Naive thymus-derived CD4-positive, alpha-beta T cell (primary cell): ENCODE measurements at places on chromosomes 2 and 18. TPM values are rescaled to one million over a fixed set of nuclear protein-coding genes. Genes with fewer than 3 reads are reported as not detected.

The GBX2 gene
- not detected in 2 replicates for total RNA-seq

The ZNF521 gene
- total RNA-seq, result not detected

DNA sequence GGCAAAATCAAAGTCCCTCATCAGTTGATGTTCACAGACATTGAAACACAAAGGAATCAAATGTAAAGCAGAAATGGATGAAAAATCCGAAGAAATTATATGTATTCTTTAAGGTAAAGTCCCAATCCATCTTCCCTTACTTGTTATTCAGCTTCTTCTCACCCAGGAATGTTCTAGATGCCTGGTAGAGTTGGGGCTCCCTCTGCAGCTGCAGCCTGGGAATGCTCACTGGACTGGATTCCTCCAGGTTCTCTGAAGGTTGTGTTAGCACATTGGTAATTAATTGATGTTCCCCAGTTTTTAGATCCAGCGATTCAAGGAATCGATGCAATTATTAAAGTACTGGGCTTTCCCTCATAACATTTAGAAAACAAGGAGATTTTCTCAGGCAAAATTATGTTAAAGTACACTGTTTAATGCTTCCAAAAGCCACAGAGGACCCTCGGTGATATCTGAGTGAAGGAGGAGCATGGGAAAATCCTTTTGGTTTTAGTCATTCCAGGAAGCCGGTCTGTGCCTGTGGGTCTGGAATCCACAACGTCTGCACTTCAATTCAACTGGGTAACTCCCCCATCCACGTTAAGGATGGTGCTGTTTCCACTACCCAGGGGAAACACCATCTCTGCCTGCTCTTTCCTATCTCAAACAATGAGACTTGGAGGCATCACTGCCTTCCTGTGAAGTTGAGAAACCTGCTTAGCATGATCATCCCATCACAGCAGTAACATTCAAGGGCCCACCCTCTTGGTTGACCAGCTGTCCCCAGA lies 22.0 kb downstream of the NTSR2 start:
- no peaks in the 10 kb centered on the region for H3K4me1 ChIP-seq
- no peaks in the 10 kb centered on the region for H3K36me3 ChIP-seq
- H3K27me3 ChIP-seq, result no peaks in the 10 kb centered on the region
- no peak overlapping the region for H3K4me3 ChIP-seq

DNA sequence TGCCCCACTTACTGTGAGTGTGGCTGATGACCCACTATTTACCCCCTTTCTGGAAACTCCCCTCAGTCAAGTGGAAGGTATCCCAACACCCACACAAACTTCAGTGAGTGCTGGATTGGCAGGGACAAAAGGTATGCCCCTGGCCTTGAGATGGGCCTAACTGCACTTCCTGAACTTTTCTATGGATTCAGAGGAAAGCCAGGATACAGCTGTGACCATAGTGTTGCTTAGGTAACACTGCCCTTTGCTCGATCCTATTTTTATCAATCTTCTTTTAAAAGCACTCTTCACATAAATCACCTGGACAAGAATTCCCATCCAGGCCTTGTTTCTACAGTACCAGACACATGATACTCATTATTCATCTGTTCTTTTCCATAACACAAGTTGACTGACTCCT lies 671.5 kb upstream of the SLC8A1 start:
- no peaks in the 10 kb centered on the region for H3K36me3 ChIP-seq
- no peak for DNase-seq
- H3K27ac ChIP-seq, result no peak overlapping the region
- H3K27me3 ChIP-seq, result no peaks in the 10 kb centered on the region

- H3K27me3 ChIP-seq, result no peaks in the 10 kb centered on the region
- no peak overlapping the region for H3K27ac ChIP-seq
- H3K36me3 ChIP-seq, result no peaks in the 10 kb centered on the region
- DNase-seq, result no peak
Observed at GRCh38 chr2:68200157-68200787, 42.6 kb downstream of the PNO1 start.

DNA sequence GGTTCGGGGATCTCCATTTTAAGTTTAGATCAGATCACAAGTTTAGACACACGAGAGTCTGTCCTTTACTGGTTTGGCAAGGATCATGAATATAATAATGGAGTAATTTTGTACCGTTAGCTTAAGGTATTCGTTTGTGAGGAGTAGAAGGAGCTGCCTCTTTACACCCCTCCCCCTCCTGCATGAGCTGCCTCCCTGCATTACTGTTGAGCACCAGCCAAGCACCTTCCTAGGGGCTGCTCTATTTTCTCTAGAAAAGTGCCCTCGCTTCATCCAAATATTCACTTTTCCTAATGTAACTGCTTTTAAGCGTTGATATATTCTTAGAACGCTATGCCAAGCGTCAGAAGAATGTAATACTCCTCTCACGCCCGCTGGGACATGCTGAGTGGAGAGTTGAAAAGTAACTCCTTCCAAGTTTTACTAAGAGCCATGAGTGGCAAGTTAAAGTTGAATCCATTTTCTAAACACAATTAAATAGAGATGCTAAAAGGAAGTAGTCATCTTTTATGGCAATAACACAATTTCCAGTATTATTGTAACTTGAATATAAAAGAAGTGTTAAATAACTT lies 25.4 kb upstream of the SCN7A start:
- H3K4me1 ChIP-seq, result no peaks in the 10 kb centered on the region
- H3K4me3 ChIP-seq, result no peak overlapping the region
- H3K27ac ChIP-seq, result no peak overlapping the region

DNA sequence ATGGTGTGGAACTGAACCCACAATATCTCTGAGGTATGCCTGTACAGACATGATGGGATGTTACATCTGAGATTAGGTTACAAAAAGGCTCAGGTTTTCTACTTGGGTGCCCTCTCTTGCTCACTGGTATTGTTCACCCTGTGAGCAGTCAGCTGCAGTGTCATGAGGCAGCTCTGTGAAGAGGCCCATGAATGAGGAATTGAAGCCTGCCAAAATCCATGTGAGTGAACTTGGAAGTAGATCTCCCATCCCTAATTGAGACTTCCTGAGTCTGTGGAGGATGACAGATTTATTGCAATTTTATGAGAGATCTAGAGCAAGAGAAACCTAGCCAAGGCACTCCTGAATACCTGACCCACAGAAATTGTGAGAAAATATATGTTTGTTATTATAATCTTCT lies 404.9 kb upstream of the ZEB2 start:
- no peaks in the 10 kb centered on the region for H3K36me3 ChIP-seq
- no peak overlapping the region for H3K4me3 ChIP-seq
- DNase-seq, result no peak
- no peaks in the 10 kb centered on the region for H3K4me1 ChIP-seq
- H3K27ac ChIP-seq, result no peak overlapping the region
- H3K27me3 ChIP-seq, result no peaks in the 10 kb centered on the region
